Upper lobe of left lung (tissue), 6 donors: ENCODE measurements at places on chromosomes 11 and 22. TPM values are rescaled to one million over a fixed set of nuclear protein-coding genes. Genes with fewer than 3 reads are reported as not detected.

ST14 gene
- total RNA-seq = 70.9 TPM

MUC5AC gene
- total RNA-seq = 0.78 TPM

ART1 gene
- 1.9 TPM for total RNA-seq

OR8A1 gene
- total RNA-seq = not detected

RIMBP3C gene
- 0.57 TPM for total RNA-seq

GRCh38 chr22:42116848-42117424 is 13.7 kb downstream of the CYP2D6 start:
- no peaks in the 10 kb centered on the region for H3K27me3 ChIP-seq
- H3K4me3 ChIP-seq = no peak overlapping the region
- DNase-seq = peak; percentile 71
- no peaks in the 10 kb centered on the region for H3K36me3 ChIP-seq

NXPE4 gene
- not detected for total RNA-seq

MIOX gene
- not detected for total RNA-seq
